ENCODE measurements at places on chromosomes 6 and 20.

- DNase-seq, result no peak
Measured at GRCh38 chr20:19449051-19449450, 236.6 kb downstream of the SLC24A3 start.

DNA sequence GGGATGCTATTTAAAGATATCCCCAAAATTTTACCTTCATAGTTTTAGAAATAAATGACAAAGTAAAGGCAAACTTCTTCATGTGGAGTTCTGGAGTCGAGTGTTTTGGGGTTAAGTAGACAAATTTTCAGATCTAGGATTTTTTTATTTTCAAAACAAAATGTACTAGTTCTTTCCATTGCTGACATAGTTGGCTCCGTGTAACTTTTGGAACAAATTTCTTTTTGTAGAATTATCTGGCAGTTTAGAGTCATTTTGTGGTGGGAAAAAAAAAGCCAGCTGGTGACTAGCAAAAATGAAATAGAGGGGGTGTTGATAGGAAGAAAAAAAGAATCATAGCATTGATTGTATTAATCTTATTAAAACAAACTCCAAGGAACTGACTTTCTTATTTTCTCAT, 131.6 kb upstream of the TCF21 start:
- DNase-seq, result no peak

GRCh38 chr6:160583794-160584193, 80.3 kb downstream of the LPA start:
- no peak for DNase-seq

- no peak for DNase-seq
Measured at GRCh38 chr6:119090256-119090655, 11.8 kb upstream of the FAM184A start.

DNA sequence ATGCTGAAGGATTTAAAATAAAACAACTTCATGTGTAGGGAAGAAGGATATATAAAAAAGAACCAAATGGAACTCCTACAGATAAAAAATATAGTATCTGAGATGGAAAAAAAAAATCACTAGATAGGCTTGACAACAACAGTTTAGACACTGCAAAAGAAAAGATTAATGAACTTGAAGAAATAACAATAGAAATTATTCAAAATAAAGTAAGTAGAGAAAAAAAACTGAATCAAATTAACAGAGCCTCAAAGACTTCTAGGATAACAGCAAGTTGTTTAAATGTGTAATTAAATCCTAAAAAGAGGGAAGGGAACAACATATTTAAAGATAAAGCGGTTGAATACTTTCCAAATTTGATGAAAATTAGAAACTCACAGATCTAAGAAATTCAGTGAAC, 316.3 kb upstream of the ECI2 start:
- DNase-seq, result no peak

GRCh38 chr6:142937986-142938385, 7.0 kb downstream of the HIVEP2 start:
- no peak for DNase-seq

DNA sequence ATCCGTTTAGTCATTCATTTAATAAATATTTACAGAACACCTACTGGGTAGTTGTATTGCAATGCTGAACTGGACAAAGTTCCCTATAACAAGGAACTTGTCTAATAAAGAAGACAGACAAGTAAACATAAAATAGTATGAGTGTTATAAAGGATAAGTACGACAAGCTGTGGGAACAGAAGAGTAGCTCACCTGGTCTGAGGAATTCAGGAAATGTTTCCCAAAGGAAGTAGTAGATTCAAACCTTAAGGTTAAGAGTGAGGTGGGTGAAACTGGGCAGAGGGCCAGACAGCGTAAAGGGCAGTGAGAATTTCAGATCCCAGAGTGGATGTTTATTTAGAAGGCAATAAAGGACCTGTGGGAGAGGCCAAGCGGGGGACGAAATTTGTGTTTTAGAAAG, 72.3 kb upstream of the CD2AP start:
- DNase-seq, result no peak
